ENCODE measurements at places on chromosomes 13 and 19.

DNA sequence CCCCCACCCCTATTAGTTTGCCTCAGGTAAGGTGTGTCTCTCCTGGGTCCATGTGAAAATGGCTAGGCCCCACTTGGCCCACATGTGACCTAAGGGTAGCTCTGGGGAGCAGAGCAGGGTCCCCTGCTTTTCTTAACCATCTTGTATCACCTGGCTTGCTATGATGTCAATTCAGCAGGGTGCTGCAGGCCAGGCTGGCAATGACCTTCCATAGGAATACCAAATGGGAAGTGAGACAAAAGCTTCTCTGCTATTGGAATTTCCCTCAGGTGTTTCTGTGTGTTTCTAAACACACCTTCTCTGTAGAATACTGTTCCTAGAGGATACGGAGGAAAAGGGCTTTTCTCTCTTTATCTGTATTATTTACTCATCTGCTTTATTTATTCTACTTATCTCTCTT is 35.7 kb upstream of the DACH1 start:
- DNase-seq, result no peak

DNA sequence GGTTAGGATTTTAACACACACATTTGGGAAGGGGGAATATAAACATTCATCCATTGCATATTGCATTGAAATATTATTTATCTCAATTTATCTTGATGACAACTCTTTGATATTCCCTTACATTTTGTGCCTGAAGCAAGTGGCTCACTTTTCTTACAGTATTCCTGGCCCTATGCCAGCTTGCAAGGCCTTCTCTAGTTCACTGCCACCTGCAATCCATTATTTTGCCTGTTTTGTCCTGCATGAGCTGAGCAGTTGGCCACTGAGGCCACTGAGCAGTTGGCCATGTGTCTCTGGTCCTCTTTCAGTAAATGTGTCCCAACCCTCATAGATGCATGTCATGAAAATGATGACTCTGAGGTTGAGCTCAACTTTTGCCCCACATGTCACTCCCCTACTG is 49.8 kb downstream of the CBY2 start:
- DNase-seq, result no peak

- no peak for DNase-seq
Measured at GRCh38 chr13:101149735-101150384, 266.4 kb downstream of the NALCN start.

- no peak for DNase-seq
Measured at GRCh38 chr19:30543243-30543945, 171.2 kb downstream of the ZNF536 start.

DNA sequence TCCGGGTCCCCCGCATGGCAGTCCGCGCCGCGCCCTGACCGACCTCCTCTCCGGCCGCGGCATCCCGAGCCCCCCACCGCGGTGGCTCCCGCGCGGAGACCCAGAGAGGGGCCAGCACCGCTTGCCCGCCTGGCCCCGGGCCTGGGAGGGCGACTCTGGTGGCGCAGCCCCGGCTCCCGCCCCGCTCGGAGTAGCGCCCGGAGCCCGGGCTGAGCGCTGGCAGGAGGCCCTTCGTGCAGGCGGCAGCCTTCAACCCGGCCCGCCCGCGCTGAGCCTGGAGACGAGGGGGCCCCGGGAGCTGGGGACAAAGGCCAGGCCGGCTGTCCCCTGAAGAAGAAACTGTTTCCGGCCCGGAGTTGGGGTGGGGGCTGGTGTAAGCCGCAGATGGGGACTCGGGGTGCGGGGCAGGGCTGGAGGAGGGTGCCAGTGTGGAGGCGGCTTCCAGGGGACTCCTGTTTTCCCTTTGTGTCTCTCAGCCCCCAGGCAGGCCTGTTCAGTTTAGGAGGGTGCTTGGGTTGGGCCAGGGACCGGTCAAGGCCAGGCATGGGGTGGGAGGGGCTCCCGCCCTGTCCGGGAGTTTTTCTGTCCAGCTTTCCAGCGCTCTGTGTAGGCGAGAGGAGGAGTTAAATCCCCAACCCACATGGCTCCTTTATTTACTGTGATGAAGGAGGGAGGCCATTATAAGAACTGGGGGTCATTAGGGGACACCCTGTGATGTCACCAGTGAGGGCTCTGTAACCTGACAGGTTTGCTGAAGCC is 935 bp downstream of the LRP3 start:
- DNase-seq, result no peak

GRCh38 chr19:14093117-14093823 is 2.7 kb upstream of the SAMD1 start:
- DNase-seq, result no peak

DNA sequence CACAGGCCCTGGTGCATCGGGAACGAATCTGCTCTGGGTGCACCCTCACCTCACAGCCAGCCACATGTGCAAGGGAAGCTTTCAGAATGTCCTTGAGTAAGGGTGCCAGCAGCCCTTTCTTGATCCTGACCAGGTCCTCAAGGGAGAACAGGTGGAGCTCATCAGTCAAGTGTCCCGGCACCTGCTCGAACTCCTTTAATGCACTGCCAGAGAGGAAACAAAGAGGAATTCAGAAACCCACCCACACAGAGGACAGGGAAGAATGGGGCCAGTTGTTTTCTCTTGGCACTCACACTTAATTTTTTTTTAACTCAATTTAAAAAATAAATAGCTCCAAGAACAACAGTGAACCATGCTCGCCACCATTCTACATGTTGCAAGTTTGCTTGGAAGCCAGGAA is 41.7 kb downstream of the RUBCNL start:
- DNase-seq, result no peak

GRCh38 chr13:62837895-62838294 is 1422.2 kb upstream of the PCDH20 start:
- no peak for DNase-seq

GRCh38 chr13:73142071-73142470 is 83.3 kb downstream of the KLF5 start:
- no peak for DNase-seq

GRCh38 chr13:40498461-40498860 is 168.0 kb downstream of the FOXO1 start:
- no peak for DNase-seq

DNA sequence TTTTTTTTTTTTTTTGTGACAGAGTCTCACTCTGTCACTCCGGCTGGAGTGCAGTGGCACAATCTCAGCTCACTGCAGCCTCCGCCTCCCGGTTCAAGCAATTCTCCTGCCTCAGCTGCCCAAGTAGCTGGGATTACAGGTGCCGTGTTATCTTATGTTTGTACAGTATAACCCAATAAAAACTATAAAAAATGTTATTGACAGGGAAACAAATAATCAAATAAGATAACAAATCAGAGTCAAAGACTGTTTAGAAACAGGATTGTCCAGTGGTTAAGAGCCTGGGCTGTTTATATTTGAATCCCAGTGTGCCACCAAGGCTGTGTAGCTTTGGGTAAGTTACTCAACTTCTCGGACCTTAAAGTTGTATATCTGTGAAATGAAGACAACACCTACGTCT is 19.1 kb upstream of the LMTK3 start:
- no peak for DNase-seq

- DNase-seq, result no peak
Measured at GRCh38 chr13:43374621-43375020, 351.2 kb downstream of the DNAJC15 start.

- no peak for DNase-seq
Measured at GRCh38 chr13:108669381-108669780, 40.0 kb downstream of the MYO16 start.

DNA sequence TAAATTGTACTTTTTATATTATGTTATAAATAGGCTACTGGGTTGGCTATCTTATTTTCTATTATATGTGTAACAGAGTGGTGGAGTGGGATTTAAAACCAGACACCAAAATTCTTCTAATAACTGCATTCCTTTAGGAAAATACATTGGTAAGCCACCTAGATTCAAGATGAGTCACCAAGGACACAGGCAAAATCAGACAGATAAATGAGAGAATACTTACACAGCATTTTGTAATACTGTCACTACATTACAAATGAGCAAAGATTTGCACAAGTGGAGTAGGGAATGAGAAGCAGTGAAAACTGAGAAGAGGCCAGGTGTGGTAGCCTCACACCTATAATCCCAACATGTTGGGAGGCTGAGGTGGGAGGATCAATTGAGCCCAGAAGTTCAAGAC is 6.2 kb upstream of the SPART start:
- DNase-seq, result no peak

DNA sequence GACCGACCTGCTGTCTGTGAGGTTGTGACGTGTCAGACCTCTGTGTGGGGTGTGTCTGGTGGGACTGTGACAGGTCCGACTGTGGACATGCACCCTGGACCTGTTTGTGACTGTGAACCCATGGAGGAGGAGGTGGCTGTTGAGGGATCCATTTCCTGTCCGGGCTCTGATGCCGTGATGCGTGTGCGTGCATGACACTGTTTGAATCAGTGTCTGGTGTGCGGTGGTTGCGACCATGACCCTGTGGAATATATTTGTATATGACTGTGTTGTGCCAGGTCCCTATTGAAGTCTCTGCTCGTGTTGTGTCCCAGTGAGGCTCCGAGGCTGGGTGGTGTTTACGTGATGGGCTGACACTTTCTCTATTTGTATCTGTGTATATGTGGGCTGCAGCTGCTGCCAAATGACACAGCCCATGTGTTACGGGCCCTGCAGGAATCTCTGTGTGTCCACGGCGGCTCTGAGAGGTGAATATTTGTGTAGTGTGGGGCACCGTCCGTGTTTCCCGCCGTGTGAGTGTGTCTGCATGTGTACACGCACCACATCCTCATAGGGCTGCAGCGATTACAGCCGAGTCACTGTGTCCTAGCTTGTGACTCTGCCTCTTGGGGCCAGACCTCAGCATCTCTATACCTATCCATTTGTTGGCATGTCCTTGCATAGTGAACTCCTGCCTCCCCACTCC is 18.3 kb downstream of the CCDC97 start:
- DNase-seq, result peak; percentile 39

DNA sequence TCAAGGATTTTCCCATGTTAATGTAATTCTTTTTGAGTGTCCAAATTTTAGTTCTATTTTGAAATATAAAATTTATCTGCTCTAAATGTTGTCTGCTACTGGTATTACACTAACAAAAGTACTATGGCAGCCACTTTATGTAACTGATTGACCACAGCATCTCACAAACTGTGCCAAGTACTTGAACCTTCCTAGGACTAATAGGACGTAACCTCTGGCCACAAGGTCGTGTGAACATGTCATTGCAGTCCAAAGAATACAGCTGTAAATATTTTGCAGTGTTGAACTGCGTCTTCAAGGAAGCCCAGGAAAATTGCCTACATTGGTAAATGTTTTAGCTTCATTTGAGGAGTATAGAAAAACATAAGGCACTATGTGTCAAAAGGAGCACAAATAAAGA is 1.9 kb downstream of the KCTD4 start:
- DNase-seq, result no peak

DNA sequence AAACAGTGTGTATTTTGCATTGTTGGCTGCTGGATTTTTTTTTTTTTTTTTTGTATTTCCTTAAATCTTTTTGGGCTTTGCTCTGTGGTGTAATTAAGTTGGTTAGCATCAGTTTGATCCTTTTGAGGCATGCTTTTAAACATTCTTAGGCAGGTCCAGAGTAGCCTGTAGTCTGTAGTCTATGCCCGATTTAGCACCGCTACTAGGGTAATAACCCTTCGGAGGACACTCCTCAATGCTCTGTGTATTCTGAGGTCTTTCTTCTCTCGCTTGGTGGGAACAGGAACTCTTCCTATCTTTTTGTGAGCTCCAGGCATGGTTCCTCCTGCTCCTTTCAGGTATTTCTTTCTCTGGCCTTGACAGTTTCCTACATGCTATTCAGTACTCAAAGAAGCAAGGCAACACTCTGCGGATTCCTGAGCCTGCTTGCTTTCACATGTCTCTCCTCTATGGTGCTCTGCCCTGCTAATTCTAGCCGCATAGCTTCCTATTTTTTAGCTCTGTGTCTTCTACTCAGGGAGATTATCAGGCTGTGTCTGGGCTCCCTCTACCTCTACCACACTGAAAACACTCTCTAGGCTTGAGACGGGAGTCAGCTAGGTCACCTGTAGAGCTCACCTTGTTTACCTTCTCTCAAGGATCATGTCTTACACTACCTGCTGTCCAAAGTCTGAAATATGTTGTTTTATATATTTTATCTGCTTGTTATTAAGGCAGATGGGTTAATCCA is 195.1 kb downstream of the NDFIP2 start:
- no peak for DNase-seq

DNA sequence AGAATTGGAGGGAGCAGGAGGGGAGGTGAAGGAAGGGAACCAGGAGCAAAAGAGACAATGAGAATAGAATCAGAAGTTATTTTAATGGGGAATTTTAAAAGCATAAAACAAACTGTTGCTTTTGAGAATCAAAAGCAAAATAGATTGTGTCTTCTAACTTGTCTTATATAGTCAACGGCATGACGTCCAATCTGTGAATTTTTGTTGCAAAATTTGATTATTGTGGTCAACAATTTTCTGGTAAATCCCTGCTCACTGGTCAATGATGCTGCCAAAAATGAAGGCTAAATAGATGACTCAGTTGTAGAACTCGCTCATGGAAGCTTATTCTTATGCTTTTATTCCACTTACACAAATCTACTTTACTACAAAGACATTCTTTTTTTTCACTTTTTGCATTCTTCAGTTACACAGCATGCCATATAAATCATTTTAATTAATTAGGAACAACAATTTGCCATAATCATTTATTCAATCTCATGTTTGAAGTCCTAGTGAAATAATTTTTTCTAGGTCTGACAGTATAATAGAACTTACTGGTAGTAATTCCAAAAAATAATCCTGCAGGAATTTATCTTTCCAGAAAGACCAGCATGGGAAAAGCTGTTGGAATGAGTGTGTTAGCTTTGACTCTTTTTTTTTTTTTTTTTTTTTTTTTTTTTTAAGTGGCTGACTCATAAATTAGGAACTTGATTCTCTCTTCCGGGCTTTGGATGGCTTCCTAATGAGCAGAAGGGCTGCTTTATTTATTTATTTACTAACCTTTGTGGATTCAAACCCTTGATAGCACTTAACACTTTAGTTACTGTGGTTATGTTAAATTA is 256.9 kb downstream of the SPRY2 start:
- DNase-seq, result no peak

- no peak for DNase-seq
Measured at GRCh38 chr19:32387701-32388392, 17.7 kb upstream of the DPY19L3 start.
